Activated CD8-positive, alpha-beta memory T cell treated with anti-CD3 and anti-CD28 coated beads for 1 hour (primary cell): ENCODE measurements at places on chromosomes 2 and 18.
A peak's percentile ranks its signal among the peaks of the same experiment; 100 is the strongest.

GRCh38 chr18:74040459-74041332 is 106.9 kb downstream of the FBXO15 start:
- DNase-seq: peak; percentile 3

- no peak for DNase-seq
These were observed 839 bp upstream of the GPR148 start for GRCh38 chr2:130728007-130728454.

DNA sequence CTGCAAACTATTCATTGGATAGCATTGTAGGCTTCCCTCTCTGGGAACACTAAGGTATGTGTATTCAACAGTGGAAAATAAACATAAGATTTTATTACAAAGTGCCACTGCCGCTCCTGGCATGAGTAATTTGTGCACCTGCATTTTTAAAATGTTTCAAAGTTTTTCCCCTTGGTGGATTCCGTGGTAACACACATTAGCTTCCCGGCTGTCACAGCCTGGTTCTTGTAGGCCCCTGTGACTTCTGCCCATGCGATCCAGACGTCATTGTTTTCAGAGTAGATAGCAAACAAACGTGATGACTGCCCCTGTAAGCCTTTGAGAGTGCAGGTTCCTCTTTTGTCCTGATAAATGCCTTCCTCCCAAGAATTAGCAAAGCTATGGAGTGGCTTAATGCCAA is 421.0 kb downstream of the ZNF521 start:
- DNase-seq: no peak

DNA sequence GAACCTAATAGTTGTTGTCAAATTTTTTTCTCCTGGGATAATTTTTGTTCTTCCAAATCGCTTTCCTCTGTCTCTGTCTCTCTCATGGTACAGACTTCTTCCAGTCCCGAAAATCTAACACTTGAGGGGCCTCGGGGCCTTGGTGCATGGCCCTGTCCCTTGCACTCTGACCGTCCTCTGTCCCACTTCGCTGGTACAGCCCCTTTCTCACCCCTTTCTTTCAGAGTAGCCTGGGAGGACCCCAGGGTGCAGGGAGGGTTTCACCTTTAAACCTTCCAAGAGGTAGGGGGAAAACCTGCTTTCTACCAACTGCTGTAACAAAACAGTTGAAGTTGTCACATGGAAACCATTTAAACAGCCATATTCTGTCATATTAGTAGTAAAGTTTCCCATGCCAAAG is 22.2 kb upstream of the FAHD2A start:
- DNase-seq: no peak

DNA sequence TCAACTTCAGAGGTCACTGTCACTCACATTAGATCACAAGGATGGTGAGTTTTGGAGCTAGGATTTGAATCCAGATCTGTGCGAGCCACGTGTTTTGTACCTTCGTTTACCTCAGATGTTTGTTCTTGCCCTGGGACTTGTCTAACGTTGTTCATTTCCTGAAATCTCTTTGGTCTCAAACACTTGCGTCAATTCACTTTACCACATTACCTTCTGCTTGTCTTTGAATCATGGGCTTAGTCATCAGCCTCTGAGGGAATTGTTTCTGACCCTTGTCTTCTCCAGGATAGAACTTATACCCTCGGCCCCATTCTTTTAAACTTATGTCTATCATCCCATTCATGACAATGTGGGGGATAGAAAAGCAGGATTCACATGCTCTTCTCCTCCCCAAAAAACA is 282.7 kb downstream of the DCDC2C start:
- DNase-seq: no peak

DNA sequence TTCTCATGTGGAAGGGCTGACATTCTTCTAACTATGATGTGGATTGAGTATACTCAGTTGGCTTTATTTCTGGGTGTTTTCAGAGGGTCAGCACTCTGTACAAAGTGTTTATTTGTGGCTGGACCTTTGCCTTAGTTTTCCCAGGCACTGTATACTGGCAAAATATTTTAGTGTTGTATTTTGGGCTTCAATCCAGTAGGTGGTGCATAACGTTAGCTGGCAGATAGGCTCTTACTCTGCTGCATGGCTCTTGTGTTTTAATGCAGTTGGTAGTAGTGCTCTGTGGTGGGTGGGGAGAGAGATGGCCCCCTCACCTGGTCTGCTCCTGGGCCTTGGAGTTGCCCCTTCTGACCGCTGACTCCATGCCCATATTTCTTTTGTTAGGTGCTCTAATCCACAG is 75.6 kb upstream of the REG3A start:
- no peak for DNase-seq

DNA sequence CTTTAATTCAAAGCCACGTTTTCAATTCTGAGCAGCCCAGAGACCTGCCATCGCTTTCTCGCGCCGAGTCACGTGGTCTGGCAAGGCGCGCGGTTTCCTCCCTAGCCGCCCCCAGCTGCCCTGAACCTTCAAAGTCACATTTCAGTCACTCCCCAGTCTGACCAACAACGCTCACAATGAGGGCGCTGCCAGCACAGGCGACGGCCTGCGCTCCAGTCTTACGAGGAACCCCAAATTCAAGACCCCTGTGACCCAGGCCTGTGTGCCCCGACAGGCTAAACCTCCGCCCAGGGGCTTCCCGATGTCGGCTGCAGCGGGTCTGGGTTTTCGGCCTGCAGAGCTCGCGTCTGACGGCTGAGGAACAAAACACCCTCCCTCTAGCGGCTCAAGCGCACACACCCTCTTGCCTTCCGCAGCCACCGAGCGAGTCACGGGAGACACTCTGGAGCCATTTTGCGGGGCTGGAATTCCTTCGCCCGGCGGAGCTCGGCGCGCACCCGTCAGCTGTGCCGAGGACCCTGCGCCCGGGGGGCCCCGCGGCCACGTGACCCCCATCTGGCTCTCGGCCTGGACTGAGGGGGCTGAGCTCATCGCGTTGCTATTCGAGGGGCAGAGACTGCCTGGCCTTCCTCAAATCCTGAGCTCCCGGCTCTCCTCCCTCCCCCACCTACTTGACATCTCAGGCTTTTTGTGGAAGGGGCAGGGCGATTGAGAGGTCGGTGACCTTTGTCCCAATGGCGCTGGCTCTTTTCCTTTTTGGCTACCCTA is 69.9 kb upstream of the ITGB6 start:
- DNase-seq: peak; percentile 22

DNA sequence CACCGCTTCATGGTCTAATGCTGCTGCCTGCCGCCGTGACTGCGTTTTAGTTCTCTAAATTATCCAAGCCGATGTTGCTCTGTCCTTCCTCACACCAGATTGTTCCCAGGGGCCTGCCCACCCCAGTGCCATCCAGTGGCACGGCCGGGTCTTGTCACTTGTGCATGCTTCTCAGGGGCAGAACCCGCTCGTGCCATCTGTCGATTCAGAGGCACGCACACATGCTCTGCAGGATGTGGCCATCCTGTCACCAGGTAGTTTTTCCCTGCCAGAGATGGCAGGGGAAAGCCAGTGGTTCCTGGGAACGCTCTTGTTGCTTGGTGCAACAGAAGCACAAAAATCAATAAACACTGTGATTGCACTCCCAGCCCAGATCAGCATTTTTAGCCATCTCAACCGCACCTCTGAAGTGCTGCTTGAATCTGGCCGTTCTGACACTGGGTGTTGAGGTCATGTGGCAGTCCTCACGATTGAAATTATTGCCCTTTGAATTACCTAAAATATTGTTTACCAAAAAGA is 119.6 kb upstream of the BOD1L2 start:
- DNase-seq: no peak

- DNase-seq: no peak
These were observed 233.8 kb downstream of the LDLRAD4 start for GRCh38 chr18:13452388-13452811.

DNA sequence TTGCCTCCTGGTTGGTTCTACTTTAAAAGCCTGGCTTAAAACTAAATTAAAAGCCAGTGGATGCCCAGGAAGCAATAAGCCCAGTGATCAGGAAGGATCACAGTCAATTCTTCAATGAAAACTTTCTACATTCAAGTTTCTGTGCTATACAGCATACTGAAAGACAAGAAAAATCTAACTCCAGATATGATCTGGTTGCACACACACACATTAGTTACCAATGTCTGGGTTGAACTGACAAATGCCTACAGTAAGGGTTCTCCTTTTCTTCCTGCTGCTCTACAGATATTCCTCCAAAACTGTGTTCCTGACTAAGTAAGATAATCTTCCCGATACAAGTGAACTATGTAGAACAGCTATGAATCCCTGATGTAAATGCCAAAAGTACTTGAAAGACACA is 81.3 kb downstream of the ROCK2 start:
- DNase-seq: no peak

DNA sequence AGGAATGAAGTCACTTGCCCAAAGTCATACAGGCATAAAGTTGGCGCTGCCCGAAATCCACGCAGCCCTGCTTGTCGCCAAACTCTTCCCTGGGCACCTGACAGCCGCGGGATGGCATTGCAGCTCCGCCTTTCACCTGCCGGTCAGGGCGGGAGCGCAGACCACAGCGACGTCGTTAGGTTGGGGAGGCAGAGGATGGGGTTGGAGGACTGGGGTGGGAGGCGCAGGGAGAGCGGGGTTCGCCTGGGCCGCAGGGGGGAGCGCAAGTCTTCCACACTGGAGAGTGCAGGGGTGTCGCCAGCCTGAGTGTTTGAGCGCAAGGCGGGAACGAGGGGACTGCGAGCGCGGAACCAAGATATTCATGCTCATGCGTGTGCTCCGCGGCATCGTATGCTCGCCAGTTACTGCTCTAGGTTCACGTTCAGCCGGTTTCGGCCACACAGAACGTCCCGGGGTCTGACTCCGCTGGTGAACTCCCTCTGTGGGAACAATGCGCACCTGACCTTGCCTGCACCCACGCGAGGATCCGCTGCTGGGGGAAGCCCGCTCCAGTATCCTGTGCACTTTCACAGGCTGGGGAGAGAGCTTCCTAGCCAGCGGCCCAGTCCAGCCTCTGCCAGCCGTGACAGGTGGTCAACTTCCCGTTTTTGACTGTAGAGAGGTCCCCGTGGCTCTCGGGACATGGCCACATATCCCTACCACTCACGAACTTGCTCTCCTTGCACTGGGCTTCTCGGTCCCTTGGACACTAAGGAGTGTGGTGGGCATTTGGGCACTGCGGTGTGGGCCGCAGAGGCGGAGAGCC is 767 bp upstream of the NPPC start:
- no peak for DNase-seq

DNA sequence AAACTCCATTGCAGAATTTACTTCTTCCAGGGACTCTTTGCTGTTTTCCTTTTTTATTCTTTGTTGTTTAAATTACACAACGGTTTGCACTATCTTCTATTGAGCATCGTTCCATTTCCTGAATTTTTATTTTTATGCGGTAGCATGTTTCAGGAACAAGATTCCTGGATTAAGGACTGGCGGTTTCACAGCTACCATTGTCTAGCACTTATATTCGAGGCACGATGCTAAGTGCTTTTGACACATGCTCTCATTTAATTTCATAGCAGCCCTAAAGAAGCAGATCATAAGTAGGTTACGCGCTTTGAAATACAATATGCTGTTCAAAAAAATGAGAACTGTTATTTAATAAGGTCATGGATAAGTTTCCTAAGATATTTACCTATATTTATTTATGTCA is 354.4 kb downstream of the ARL6IP6 start:
- no peak for DNase-seq

DNA sequence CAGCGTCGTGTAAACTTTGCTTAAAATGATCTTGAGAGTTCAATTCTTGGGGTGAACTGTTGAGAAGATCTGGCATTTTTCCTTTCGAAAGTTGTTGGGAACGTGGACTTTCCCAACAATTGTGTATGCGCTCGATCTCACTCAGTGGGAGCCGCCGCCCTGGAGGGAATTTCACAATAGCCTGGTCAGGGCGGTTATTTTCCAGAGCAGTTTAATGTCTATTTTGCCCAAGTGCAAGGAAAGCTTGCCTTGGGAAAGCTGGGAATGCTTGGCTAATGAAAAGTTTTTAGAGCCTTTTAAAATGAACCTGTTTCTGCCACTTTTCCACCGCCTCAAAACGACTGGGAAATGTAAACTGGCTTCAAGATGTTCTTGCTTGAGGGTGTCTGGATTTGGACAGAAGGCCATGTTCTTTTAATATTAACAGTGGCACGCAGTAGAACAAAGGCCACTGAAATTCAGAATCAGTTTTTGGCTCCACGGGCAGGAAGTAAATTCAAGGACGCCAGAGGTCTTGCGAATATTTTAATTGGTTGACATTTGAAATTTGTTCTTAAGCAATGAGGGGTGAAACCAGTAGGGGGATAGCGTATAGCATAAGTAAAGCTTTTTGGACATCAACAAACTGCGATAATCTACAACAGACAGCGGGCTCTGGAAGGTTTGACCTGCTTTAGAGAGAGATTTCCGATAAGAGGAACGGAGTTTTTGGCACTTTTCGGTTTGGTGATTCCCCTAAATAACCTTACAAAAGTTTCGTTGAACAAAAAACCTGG is 1.2 kb downstream of the CFLAR start:
- DNase-seq: no peak

- no peak for DNase-seq
These were observed 390.9 kb upstream of the CDH19 start for GRCh38 chr18:66994790-66995189.

DNA sequence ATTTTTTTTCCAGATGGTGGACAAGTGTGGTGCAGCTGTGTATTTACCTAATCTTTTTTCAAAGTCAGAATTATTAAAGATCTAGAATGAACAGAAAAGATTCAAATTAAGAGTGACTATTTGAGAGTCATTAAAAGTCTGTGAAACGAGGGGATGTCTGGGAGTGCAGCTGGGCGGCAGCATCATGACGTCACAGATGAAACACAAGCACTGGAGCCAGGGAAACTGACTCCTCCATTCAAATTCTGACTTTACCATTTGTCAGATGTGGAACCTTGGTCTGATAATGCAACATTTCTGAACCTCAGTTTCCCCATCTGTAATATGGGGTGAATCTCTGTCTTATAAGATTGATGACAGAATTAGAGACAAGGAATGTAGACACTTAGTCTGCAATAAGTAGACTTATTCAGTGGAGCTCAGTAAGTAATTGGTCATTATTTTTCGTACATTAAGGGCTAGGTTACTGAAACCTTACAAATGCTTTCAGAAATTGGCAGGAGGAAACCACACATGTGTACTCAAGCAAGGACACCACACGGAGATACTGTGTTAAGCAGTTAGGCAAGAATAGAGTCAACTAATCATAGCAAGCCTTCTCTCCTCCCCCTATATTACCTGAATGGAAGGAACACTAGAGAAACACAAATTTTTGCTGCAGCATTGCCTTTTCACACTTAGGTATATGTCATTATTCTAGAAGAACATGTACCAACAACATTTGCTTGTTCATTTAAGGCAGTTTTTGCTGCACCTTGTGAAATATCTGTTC is 27.8 kb upstream of the CXXC1 start:
- no peak for DNase-seq

GRCh38 chr18:4734903-4735302 is 279.8 kb upstream of the DLGAP1 start:
- no peak for DNase-seq

- DNase-seq: no peak
These were observed 60.4 kb downstream of the GALNT1 start for GRCh38 chr18:35641916-35642315.

DNA sequence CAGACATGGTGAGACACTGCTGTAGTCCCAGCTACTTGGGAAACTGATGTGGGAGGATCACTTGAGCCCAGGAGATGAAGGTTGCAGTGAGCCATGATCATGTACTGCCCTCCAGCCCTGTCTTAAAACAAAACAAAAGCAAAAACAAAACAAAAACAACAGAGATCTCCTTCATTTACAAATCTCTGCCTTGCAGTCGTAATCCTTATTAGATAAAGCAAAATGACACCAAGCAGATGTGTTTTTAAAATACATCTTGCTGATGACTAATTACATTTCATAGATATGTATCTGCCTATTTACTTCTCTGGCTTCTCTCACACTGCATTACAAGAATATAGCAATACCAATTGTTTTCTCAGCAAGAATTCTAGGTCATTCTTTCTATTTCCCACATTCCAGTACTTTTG is 22.8 kb downstream of the NFE2L2 start:
- DNase-seq: no peak
